Kidney capillary endothelial cell (primary cell): ENCODE measurements at places on chromosomes 5 and 9.

- no peak for DNase-seq
Measured at GRCh38 chr5:129807162-129807814, 59.4 kb downstream of the MINAR2 start.

DNA sequence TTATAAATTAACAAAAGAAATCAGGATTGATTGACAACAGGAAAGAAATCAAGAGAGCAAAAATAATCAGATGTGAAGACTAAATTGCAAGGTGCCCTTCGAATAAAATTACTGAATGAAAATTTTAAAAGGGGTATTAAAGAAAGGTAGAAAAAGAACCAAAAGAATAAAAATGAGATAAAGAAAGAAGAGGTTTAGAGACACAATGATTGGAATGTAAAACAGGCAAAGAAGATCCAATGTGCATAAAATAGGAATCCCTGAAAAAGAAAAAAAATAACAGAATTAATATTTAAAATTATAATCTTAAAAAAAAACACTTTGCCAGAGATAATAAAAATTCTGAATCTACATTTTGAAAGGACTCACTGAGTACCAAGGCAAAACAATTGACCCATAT lies 73.0 kb downstream of the AP3B1 start:
- DNase-seq: no peak

DNA sequence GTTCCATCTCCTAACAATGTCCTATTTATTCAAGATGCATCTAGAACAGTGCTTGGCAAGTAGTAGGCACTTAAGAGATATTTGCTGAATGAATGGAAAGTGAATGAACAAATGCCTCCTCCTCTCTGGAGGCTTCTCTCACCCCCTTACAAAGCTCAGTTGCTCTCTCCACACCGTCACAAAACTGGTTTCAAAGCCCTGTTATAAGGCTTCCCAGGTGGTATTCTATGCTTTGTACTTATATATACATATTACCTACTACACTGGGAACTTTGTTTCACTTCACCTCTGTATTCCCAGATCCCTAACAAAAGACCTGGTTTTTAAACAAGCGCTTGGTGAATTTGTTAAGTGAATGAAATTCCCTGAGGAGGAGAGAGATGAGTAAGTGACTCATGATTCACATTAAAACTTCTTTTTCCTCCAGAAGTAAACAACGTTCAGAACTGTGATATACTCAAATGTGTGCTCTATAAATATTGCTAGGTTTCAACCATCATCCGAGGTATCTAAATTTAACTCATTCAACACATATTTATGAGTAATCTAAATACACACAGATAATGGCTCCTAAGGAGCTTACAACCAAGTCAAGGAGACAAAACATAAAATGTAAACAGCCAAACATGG lies 36.0 kb downstream of the DENND1A start:
- no peak for DNase-seq

GRCh38 chr9:114247077-114247476 lies 75.8 kb upstream of the ORM1 start:
- no peak for DNase-seq

GRCh38 chr9:90539286-90539685 lies 103.3 kb downstream of the DIRAS2 start:
- DNase-seq: no peak

DNA sequence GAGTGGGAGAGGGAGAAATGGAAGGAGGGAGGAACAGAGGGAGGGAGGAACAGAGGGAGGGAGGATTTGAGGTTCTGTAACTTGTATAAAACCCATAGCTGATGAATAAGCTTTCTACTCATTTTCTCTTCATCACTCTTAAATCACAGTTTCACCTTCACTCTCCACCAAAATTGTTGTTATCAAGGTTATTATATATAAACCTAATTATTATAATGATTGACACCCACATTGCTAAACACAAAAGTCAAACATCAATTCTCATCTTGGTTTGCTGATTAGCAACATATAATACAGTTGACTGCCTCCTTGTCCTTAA lies 229.0 kb upstream of the PAPPA start:
- DNase-seq: no peak
